ENCODE measurements at places on chromosomes 12 and 14.

DNA sequence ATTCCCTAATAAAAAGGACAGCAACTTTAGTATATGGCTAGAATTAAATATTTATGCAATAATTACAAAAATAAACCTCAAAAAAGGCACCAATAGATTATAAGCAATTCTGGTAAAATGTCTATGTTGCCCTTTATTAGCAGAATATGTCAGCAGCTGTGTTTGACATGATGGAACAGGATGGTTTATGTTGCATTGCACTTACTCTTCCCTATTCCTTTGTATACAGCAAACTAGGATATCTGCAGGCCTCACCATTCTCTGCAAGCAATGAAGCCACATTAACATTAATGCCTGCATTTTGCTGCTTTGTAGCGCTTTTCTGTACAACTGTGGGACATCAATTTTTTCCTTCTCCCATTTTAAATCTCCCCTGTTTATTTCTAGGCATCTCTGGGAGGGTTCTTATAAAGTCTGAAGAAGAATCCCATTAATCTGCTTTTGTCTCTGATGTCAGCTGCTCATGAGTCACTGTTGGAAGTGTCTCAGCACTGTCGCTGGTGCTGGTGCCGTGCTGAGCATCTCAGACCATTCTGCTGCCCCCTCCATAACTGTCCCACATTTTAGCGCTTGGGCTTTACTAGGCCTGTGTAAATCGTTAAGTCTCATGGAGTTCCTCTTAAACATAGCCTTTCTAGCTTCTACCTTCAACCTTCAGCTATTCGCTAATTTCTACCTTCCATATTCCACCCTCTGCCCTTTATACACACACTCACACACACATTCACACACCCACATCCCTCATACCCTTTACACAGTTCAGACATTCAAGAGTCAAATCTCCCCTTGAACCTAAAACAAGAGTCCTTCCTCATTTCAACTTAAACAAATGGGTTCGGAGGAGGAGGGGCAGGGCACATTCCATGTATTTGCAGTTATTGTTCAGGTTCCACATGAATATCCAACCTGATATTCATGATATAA, 64.4 kb upstream of the TRHDE start:
- DNase-seq: no peak

DNA sequence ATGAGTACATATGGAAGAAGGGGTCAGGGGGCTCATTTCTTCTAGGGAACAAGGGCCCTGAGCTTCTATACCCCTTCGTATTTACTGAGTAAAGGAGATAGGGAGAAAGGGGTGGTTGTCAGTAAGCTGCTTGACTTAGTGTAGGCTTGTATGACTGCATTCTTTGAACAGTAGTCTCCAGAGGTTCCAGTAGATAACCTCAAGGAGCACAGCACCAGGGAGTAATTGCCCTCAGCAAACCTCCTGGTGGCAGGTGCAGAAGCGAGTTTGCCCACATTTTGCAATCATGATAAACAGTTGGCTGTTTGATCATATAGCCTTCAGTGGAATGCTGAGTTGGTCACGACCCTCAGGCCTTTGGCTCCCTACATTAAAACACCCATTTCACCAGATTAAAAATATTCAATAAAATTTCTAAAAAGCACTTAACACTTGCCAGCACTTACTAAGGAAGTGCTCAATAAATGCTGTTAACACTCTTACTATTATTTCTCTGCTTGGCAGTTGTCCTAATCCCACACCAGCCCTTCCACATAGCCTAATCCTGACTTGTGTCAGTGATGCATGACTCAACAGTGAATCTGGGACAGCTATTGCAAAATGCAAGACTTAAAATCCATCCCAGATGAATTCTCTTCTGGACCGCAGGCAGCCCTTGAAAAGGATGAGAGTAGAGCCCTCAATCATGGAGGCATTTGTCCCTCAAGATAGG, 3.7 kb upstream of the DHRS4L2 start:
- DNase-seq: no peak

DNA sequence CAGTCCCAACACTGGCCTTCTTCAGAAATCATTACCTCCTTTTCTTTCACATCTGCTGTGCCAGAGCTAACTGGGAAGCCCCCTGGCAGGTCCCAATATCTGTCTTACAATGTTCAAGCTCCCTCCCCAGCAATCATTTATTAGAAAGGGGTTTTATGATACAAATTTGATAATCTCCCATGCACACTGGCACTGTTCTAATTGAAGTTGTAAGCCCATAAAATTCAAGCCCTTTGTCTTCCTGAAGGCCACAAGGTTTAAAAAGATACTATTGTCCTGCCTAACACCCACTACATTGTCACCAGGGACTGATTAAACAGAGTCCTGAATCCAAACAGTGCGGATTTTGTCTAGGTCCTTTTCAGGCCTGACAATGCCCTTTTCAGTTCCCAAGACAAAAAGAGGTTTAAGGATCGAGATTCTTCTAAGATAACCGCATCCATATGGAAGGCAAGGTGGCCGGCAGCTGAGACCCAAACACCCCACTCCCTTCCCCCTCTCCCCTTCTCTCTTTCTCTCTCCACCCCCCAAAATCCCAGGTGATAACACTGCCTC, 3.3 kb downstream of the NKX2-8 start:
- DNase-seq: no peak

DNA sequence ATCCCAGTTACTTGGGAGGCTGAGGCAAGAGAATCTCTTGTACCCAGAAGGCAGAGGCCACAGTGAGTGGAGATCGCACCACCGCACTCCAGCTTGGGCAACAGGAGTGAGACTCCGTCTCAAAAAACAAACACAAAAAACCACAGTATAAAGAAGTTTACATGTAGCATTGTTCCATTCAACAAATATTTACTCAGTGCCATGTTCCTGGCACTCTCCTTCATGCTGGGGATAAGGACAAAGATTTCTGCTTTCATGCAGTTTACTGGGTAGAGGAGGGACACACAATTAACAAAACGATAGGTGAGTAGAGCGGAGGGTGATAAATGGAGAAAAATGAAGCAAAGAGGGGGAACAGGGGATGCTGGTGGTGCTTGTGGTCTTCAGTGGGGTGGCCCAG, 68.2 kb upstream of the OVCH1 start:
- DNase-seq: no peak

DNA sequence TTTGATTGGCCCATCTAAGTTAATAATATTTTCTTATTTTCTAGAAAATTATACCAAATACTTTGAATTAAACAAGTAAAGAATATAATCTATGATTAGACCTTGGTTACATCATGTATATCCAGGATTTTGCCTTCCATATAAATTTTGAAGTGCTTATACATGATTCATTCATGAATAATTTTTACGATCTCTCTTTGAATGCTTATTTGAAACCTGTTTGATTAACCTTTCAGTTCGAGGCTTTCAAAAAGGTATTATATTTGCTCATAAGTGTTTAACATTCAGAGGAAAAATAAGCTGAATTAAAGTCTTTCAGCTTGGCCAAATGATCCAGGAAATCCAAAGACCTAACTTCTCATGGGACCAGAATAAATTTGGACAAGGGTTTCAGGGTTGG, 495.2 kb upstream of the GARIN6 start:
- DNase-seq: no peak

GRCh38 chr14:70013271-70013873, 134.2 kb downstream of the SMOC1 start:
- peak; percentile 47 for DNase-seq

GRCh38 chr14:59055439-59056045, 132.9 kb upstream of the DAAM1 start:
- DNase-seq: peak; percentile 43

DNA sequence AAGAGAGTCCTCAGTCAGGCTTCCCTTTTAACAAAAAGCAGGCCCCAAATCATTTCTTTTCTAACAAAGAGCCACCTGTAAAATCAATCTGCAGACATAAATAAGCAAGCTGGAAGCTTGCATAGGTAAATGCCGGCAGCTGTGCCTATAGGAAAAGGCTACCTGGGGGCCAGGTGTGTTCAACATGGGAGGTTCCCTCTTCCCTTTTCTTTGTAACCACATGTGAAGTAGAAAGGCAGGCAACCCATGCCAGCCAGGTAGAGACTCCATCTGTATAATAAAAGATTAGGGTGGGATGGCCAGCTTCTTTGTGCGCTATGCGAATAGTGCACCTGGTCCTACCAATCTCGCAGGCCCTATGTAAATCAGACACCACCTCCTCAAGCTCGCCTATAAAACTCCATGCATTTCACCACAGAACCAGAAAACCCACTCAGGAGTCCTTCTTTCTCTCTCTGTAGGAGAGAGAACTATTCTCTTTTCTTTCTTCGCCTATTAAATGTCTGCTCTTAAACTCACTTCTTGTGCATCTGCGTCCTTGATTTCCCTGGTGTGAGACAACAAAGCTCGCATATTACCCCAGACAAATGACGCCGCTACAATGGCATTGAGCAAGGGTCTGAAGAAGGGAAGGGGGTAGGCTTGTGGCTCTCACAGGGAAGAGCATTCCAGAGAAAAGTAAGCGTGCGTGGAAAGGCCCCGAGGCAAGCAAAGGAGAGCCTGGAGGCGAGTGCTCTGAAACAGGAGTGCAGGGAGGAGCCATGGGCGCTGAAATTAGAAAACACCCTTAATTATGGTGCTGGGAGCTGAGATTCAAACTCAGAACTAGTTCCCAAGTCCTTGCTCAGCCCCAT, 67.2 kb downstream of the TTC9 start:
- DNase-seq: no peak

DNA sequence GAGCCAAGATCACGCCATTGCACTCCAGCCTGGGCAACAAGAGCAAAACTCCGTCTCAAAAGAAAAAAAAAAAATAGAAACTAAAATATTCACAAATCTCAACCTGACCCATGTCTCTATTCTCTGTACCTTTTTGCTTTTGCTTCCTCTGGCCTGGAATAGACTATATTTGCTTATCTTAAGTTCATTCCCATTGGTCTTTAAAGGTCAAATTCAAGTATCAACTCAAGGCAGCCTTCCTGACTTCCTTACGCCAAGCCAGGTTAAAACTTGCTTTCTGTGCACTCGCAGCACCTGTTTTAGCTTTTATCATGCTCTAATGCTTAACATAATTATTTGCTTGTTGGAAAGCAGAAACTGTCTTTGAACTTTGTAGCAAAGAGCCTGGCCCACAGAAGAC, 14.8 kb downstream of the PYM1 start:
- no peak for DNase-seq

DNA sequence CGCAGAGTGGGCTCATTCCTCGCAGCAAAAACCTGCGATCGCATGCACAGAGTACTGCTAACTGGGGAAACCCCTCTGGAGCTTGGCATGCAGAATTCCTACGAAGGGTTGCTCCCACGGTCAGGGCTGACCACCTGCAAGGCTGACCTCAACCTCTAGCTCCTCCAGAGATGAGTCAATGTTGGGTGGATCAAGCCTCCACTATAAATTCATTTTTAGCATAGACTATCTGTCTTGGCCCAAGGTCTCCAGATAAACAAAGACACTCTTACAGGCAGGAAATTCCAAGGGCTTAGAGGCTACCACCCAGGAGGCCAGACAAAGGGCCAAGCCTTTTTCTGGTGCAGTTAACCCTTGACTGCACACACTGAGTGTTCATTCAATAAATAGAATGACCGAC, 296.5 kb downstream of the TMEM132D start:
- no peak for DNase-seq

DNA sequence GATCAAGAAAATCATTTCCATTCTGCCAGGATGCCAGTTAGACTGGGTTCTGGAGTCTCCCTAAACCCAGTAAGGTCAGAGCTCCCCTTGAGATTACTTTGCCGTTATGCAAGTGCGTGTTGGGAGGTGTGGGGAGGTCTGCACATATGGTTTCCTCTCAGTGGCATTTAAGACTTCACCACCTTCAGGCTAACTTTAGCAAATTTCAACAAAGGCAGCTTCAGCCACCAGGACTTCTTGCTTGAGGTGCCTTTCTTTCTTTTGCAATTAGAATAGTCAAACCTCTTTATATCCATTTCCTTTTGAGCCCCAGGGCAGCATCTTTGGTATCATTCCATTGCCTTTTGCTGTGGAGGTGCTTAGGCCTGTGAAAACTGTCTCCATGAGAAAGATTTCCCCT, 117.2 kb upstream of the CCND2 start:
- DNase-seq: no peak

- DNase-seq: no peak
Measured at GRCh38 chr14:97057238-97058073, 260.3 kb downstream of the VRK1 start.

DNA sequence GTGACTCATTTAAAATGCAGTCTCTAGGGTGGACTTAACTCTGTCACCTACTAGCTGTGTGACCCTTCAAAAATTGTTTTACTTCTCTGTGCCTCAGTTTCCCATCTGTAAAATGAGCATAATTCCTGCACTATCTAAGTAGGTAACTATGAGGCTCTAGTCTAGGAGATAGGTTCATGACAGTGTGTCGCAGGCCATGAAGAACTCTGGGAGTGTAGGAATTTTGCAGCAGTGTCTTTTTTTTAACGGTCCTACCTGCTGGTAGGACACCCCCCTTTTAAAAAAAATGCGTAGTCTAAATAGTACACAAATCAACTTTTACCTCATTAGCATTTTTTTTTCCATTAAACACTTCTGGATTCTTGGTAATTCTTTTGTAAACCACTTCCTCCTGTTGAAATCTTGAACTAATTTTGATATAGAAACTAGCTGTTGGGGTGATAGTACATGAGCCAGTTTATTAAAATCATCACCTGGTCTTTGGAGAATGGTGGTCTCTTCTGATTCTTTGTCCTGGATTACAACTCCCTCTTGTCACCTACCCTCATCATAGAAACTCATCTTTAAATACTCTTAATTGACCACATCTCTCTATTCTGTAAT, 86.0 kb upstream of the SLC38A2 start:
- peak; percentile 50 for DNase-seq

DNA sequence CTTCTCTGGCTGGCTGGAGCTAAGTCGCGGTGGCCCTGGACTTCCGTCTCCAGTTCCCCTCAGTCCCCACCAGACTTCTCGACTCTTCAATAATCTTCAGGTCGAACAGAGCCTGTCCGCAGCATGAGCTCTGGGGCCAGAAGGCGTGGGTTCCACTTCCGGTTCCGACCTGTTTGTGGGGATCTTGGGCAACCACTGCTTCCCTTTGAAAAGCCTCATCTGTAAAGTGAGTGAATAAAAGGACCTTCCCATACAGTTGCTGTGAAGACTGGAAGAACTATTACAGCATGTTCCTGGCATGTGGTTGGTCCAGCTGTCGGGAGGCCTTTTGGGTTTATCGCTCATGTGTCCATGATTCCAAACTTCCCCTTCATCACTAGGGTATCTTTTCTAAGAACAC, 19.4 kb downstream of the ADGRD1 start:
- DNase-seq: no peak

DNA sequence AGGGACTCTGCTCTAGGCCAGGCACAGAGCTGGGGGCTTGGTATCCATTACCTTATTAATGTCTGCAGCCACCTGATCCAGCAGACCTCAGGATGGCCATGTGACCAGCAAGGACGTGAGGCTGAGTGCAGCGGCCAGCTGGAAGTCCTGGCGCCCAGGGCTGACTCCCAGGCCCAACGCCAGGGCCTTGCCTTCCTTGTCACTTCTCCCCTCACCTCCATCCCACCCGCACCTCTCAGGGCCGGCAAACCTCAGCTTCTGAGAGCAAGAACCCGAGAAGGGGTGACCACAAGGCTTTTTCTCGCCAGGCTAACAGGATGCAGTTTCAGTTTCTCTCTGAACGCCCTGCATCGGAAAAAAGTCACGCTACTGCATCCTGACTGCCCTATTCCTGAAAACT, 15.4 kb downstream of the RAB35 start:
- DNase-seq: no peak

- no peak for DNase-seq
Measured at GRCh38 chr14:22390824-22391461, 198.1 kb downstream of the DAD1 start.

Data from activated CD4-positive, alpha-beta T cell treated with anti-CD3 and anti-CD28 coated beads, Interleukin-2, Interleukin-4, amounts not matched to agents 100 ng/mL and 50 ng/mL, durations not matched to agents 16 hours and 8 hours (primary cell).